ENCODE measurements at places on chromosomes 3 and 15. TPM values are rescaled to one million over a fixed set of nuclear protein-coding genes. Genes with fewer than 3 reads are reported as not detected.

GOLGA8G gene
- not detected for total RNA-seq

ZPLD1 gene
- not detected for total RNA-seq

TKT gene
- 975 TPM for total RNA-seq

DNA sequence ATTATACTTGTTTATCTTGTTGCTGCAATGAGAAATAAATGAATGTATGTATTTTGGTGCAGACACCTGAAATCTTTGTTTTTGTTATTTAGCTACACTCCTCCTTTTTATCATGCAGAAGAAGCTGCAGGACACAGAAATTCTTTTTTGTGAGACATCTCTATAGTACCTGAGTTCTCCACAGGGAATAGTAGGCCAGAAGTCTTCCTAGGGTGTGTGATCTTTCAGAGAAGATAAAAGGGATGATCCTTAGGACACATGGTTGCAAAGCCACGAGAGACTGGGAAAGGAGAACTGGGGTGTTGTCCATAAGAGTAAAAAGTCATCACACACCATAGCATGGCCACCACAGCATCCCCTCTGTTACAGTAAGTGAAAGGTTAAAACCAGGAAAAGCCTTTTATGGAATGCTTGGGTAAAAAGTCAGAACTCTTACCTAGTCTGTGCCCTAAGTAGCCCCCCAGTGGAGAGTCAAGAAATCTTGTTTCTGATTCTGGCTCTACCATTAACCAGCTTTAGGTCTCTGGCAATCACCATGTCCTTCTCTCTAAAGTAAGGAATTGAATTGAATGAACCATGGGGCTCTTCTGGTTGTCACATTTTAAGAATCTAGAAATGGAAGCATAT is 31.9 kb upstream of the ADGRG7 start:
- no peaks in the 10 kb centered on the region for H3K27me3 ChIP-seq
- H3K36me3 ChIP-seq = no peaks in the 10 kb centered on the region
- H3K4me3 ChIP-seq = no peak overlapping the region
- no peak overlapping the region for H3K27ac ChIP-seq
- DNase-seq = no peak

- DNase-seq = no peak
- H3K27me3 ChIP-seq = no peaks in the 10 kb centered on the region
- H3K4me1 ChIP-seq = no peaks in the 10 kb centered on the region
Measured at GRCh38 chr3:21826416-21826815, 75.4 kb upstream of the ZNF385D start.
